ENCODE measurements at places on chromosomes 12 and 14.
A peak's percentile ranks its signal among the peaks of the same experiment; 100 is the strongest.

DNA sequence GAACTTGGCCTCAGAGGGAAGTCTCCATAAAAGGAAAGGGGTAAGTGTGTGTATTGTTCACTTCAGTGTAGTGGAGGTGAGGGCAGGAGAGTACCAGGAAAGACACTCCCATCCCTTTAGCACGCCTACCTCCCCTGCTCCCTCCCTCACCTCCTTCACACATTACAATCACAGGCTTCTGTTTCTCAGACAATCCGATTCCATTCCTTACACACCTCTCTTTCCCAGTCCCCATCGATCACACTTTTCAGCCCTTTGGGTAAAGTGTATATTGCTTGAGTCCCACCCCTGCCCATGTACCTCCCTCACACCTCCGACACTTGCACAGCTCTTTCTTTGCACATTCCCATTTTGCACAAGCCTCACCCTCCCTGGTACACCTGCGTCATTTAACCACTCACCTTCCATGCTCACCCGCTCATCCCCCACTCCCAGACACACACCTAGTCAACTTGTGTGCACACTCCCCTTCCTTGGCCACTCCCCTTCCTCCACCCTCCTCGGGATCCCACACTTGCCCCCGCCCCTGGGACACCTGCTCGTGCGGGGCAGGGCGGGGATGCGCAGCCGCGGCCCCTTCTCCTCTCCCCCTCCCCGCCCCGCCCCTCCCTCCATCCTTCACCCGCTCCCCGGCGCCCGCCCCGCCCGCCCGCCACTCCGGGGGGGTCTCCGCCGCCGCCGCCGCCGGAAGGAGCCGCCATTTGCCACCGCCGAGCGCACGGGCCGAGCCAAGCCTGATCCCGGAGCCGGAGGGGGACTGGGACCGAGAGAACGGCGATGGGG is at the start of gene MARCHF9:
Gene MARCHF9 (plus strand): TSS at position 693 of the 783 bp plus-strand sequence. CDS start 426 bp downstream, outside the sequence.
- peak; percentile 60 for DNase-seq

- no peak for DNase-seq
These were observed 51.9 kb downstream of the GALNT9 start for GRCh38 chr12:132277374-132277941.

GRCh38 chr14:55267820-55268219 is 3.4 kb upstream of the FBXO34 start:
- DNase-seq: no peak

DNA sequence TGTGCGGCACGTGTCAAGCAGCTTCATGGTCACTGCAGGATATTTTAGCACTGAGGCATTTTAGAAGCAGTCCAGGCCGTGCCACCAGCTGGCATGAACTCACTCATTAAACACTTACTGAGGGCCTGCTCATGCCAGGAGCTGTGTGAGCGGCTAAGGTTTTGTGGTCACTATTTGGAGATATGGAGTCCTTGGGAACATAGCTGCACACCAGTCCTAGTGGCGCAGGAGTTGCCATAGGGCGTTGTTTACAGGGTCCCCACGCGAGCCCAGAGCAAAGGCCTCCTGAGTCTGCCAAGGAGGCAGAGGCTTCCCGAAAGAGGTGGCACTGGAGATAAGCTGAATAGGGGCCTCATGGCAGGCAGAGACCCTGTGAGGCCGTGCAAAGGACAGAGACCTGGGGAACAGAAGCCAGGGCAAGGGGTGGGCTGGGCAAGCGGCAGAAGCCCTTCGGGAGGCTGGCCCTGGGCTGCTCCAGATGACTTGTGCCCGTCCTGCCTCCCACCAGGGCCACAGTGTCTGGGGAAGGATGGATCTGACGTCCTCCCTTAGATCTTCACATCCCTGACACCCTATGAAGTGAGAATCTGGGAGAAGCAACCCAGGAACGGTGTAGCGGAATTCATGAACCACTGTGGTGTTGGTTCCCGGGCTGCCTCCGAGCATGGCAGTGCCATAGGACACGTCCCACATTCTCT is 38.9 kb downstream of the SFSWAP start:
- DNase-seq: no peak

DNA sequence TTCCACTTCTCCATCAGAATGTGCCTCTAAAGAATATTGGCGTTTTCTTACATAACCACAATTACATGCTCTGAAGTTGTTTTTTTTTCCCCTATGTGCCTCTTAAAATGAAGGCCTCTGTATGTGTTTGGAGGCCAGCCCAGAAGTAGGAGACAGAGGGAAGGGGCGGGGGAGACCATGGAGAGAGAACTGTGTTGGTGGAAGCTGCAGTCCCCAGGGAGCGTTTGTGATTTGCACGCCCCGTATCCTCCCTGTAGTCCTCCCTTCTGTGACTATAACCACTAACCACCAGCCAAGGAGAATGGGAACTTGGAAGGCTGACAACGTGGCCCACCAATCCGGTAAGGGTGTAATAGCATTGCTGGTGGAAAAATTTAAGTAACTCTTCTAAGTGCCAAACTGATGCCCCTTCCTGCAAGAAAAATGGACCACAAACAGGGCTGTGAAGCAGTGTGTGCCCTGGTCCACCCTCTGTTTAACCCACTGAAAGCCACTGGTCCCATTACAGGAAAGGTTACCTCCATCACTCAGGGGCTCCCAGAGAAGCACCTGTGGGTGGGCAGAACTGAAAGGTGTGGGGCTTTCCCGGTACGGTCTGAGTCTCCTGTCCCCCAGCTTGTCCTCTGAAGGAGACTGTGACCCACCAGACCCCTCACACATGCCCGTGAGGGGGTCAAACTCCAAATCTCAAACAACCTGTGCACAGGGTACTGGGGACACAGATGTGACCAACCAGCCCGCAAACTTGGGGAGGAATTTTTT is 36.8 kb downstream of the CCDC88C start:
- no peak for DNase-seq

DNA sequence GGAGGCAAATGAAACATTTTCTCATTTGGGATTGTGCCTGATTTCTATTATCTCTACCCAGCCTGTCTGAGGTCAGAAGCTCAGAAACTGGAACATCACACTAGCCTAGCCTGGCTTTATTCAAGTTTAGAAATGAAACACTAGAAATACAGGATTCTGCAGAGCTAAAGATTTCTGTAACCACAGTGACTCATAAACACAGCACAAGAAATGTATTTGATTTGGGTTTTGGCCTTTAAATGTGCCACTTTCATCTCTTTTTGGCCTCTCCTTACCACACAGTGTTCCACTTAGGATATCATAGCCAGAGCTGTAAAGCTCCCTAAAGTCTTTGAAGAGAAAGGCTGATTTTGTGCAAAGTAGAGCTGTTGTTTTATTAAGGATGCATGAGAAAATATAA is 307.5 kb downstream of the EMP1 start:
- DNase-seq: no peak

- DNase-seq: no peak
These were observed 25.3 kb downstream of the CMKLR1 start for GRCh38 chr12:108313606-108314351.

- DNase-seq: no peak
These were observed 141.9 kb upstream of the PLEKHG7 start for GRCh38 chr12:92560713-92561542.

DNA sequence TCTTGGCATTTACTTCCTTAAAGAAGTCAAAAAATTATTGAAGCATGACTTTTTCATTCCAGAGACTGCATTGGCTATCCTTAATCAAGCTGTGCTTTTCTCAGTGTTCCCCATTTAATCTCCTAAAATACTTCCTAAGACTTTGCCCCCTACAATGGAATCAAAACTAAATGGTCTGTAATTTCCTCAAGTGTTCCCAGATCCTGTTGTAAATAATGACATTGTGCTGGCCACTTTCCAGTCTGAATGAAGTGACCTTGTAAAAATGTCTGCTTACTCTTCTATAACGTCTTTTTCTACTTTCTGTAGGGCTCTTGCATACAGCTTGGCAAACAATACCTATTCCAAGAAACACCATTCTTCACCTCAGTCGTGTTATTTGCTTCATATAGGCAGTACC is 45.3 kb upstream of the MBIP start:
- DNase-seq: no peak

DNA sequence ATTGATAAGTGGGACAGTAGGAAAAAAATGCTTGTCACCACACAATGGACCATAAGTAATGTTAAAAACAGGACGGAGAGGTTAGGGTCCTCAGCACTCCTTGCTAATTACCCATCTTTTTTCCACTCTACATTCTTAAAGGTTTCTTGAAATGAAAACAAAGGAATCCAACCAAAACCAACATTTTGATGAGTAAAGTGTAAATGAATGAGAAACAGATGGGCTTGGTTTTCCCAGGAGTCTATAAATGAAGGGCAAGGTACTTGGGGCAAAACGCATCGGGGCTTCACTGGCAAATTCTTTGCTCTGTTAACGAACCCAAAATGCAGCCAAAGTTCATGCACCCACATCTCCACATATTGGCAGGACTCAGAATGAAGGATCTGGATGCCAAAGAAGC is 129.2 kb upstream of the BMP4 start:
- no peak for DNase-seq

GRCh38 chr14:81018251-81018650 is 62.8 kb downstream of the TSHR start:
- no peak for DNase-seq

GRCh38 chr14:65438266-65438933 is 25.9 kb downstream of the FUT8 start:
- no peak for DNase-seq

DNA sequence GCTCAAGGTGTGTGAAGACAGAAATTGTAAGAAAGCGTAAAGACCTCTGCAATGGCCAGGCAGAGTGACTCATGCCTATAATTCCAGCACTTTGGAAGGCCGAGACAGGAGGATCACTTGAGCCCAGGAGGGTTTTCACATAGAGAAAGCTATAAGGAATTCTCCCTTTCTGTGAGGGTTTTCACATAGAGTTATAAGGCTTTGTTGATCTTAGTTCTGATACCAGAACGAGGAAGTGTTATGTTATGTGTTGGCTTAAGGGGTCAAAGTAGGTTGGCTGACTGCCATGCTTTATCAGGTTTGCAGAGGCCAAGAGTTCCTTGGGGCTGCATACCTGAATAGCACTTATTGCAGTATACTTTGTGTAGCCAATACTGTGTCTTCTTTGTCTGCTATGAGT is 139.1 kb downstream of the ERC1 start:
- no peak for DNase-seq
